Thymus (tissue), 14 donors: ENCODE measurements at places on chromosomes 3 and 15. TPM values are rescaled to one million over a fixed set of nuclear protein-coding genes. Genes with fewer than 3 reads are reported as not detected.

LMAN1L gene
- total RNA-seq, result not detected

BAHD1 gene
- total RNA-seq, result 9.4 TPM

DNA sequence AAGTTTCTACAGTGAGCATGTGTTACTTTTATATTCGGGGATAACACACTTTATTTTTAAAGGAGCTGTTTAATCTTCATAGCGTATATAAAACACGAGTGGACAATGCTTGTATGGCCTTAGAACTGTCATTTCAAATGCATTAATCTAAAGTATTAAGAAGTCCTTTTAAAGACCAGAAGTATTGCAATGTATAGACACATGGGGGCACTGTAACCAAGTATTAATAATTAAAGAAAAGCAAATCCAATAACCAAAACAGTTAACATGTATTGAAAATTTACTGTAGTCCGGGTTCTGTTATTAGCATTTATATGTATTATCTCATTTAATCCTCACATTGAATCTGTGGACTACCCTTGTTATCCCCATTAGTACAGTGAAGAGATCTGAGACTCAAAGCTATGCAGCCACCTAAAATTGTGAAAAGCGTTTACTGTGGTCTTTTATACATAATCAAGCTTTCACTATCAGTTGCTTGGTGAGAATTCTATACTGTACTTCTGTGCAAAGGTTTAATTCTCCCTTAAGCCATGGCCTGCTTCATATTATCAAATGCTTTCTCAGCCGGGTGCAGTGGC lies 10.1 kb downstream of the ARL14 start:
- no peak for DNase-seq

PIGZ gene
- 2.0 TPM for total RNA-seq

- no peak for DNase-seq
Measured at GRCh38 chr3:104553121-104553520, 813.6 kb upstream of the ALCAM start.

GOLGA8B gene
- 11.7 TPM for total RNA-seq

ARMC8 gene
- 39.6 TPM for total RNA-seq

DNA sequence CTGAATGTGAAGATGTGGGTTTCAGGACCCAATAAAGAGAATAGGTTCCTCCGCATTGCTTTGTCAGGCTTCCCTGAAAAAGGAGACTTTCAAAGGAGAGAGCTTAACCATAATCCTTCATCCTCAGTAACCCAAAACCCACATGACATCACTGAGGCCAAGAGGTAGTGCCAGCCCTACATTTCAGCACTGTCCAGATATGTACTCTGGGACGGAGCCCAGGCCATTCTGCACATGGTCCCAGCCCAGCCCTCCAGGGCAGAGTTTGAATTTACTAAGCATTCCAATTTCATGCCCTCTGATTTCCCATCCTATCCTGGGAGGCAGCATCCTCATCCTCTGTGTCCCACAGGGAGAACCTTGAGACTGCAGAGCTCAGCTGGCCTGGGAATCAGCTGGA lies 210.5 kb downstream of the GABRB3 start:
- DNase-seq, result no peak

GOLGA8O gene
- 0.33 TPM for total RNA-seq

- DNase-seq, result no peak
Measured at GRCh38 chr3:153172796-153173757, 11.1 kb downstream of the RAP2B start.

TAGLN3 gene
- 1.0 TPM for total RNA-seq

C3orf85 gene
- total RNA-seq, result not detected

DNA sequence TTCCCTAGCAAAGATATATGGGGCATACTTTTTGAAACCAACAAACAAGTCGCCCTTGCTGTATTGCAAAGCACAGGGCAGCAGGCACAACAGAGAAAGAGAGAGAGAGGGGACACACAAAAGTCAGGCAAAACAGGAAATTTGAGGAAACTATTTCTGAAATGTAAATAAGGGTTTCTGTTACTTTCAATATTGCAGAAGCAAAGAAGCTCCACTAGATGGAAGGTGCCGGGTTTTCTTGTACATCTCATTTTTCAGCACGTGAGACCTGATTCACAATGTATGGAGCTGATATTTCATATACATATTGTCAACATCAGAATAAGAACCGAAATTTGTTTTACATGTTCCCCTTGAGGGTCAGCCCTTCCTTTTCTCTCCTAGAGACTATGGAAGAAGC lies 127.4 kb downstream of the FOXP1 start:
- peak; percentile 63 for DNase-seq

CCDC80 gene
- total RNA-seq, result 13.6 TPM

ZNF774 gene
- 1.2 TPM for total RNA-seq

- no peak for DNase-seq
Measured at GRCh38 chr3:23916152-23916885, 471 bp downstream of the NKIRAS1 start.
